ENCODE measurements at places on chromosomes 1 and 21. TPM values are rescaled to one million over a fixed set of nuclear protein-coding genes. Genes with fewer than 3 reads are reported as not detected.

Gene GPR37L1
- polyA plus RNA-seq = not detected

GRCh38 chr1:181160998-181161870 lies 72.7 kb downstream of the IER5 start:
- no peak for DNase-seq

DNA sequence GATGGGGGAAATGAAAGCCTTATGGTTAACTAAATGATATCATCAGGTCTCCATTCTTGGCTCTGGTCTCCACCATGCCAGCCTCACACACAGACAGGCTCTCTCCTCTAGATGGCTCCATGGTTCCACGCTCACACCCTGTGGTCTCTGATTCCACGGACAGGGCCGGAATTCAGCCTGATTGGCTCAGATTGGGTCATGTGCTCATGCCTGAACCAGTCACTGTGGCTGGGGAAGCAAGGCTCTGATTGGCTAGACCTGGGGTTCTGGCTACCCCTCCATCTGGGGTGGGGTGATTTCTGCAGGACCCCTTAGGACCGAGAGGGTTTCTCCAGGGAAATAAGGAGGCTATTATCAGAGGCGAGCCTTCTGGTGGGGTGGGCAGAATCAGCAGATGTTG lies 277.0 kb downstream of the PTPRU start:
- peak; percentile 44 for DNase-seq

- DNase-seq = no peak
Observed at GRCh38 chr1:151529211-151529702, 10.9 kb upstream of the TUFT1 start.

DNA sequence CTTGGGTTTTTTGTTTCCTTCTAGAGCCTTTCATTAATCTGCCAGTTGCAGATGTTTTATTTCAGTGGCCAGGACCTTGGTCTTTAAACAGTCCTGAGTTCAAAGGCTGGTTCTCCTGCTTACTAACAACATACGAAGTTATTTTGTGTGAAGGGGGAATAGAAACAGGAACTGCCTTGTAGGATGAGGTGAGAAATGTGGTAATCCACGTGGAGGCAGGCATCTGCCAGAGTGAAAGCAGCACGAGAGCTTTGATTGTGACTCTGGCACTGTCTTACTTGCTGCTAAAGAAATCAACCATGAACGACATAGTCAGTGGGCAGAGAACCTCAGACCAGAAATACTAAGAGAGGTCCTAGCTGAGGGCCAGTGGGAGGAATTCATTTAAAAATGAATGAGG lies 30.4 kb downstream of the TMEM63A start:
- no peak for DNase-seq

DNA sequence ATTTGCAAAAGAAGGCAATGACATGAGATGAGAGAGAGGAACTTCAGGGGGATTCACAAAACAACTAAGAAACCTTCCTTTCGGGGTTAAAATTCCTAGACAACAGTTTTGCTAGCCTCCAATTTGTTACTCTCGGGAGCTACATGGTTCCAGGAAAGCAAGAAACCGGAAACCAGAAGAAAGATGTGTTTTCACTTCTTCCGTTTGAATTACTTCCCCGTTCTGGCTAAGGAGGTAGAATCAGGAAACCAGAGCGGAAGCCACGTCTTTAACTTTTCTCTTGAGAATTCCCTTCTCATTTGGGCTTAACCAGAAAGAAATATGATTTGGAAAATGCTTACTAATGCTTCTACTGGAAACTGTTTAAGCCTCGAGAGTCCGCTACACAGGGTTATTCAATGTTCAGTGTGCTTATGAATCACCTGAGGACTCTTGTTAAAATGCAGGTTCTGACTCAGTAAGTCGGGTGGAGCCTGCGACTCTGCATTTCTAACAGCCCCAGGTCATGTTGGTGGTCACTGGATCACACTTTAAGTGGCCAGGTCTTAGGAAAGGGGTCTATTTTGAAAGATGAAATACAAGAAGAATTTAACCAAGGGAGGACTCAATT lies 43.5 kb upstream of the MCOLN3 start:
- DNase-seq = no peak

Gene LPAR3
- 0.06 TPM for polyA plus RNA-seq

- DNase-seq = peak; percentile 36
Observed at GRCh38 chr1:4108331-4108730, 208.3 kb upstream of the C1orf174 start.

DNA sequence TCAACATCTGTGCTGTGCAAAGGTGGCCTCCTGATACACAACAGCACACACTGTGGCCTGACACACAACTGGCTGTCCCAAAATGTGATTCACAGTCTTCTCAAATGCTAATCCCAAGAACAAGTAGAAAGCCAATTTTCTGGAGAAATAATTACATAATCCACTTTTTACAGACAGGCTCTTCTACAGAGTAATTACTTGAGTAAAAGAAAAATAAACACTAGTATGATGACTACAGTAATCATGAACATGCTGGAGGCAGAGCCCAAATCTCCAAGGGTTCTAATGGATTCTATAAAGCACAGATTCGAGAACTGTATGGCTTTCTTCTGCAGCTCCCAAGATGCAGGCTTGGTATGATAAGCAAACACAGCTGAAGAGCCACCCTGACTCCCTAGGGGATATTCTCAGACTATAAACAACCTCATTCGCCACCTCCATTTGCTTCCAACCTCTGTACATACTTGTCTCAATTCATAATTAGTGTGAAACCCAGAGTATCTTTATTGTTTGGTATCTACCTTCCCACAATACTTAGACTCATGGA lies 81.9 kb downstream of the SIPA1L2 start:
- DNase-seq = no peak

- no peak for DNase-seq
Observed at GRCh38 chr1:168155910-168156309, 19.2 kb upstream of the GPR161 start.

Gene ECM1
- 2.7 TPM for polyA plus RNA-seq

GRCh38 chr21:36566644-36567043 lies 86.7 kb upstream of the CLDN14 start:
- no peak for DNase-seq

Gene NTRK1
- 0.09 TPM for polyA plus RNA-seq

DNA sequence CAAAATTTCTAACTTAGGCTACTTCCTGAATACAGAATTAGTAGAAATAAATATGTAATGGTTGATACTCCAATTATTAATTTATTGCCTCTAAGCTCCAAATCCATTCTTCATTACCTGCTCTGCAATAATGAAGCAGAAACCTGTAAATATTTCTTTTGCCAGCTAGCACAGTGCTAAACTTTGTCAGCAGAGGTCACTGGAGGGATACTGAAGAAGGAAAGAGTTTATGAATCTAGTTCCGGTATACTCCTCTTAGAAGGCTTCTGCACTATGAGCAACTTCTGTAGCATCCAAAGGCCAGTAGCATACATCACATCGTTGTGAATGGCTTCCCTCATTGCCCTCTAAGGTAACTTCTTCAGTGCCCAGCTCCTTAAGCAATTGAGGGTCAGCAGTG lies 81.0 kb upstream of the LHX8 start:
- no peak for DNase-seq

Gene ABL2
- 2.6 TPM for polyA plus RNA-seq

DNA sequence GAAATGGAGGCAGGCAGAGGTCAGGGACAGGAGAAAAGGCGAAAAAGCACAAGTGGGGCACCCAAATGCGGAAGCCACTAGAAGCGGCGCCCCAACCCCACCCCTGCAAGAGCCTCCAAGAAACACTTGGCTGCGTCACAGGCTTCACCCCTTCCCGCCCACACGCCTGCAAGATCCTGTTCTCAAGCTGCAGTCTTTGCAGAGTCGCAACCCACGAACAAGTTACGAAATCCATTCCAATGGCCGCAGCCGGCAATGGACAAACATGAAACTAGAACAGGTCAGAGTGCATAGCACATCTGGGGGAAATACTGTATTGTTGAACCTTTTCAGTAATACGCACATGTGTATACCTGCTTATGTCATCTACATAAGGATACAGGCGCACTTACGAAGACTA lies 103.6 kb downstream of the PSMG1 start:
- peak; percentile 90 for DNase-seq

Gene SEC16B
- polyA plus RNA-seq = 7.4 TPM

GRCh38 chr1:90325168-90325567 lies 330.3 kb downstream of the ZNF326 start:
- DNase-seq = no peak

- no peak for DNase-seq
Observed at GRCh38 chr1:153735090-153735420, 7.2 kb downstream of the INTS3 start.

- no peak for DNase-seq
Observed at GRCh38 chr1:195466639-195467038, 1141.6 kb downstream of the KCNT2 start.

Gene ST6GALNAC3
- polyA plus RNA-seq = 2.9 TPM

GRCh38 chr1:213698092-213698702 lies 289.6 kb upstream of the PROX1 start:
- DNase-seq = no peak

Gene FCRL1
- polyA plus RNA-seq = 54.5 TPM

DNA sequence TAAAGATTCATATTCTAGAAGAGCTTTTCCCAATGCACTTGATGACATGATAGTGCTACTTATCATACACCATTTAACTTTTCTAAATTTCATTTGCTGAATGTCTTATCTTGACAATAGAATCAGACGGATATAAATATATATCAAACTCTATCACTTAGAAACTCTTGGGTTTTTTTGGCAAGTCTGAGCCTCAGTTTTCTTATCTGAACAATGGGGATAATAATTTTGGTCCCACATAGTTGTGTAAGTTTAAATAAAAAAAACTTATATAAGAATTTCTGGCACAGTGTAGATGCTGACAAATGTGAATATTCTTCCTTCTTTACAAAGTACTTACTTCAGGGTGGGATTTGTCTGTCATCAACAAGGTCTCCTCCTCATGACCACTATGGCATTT lies 21.5 kb upstream of the LEPR start:
- DNase-seq = no peak

- DNase-seq = no peak
Observed at GRCh38 chr1:56844545-56845136, 10.0 kb upstream of the C8A start.

DNA sequence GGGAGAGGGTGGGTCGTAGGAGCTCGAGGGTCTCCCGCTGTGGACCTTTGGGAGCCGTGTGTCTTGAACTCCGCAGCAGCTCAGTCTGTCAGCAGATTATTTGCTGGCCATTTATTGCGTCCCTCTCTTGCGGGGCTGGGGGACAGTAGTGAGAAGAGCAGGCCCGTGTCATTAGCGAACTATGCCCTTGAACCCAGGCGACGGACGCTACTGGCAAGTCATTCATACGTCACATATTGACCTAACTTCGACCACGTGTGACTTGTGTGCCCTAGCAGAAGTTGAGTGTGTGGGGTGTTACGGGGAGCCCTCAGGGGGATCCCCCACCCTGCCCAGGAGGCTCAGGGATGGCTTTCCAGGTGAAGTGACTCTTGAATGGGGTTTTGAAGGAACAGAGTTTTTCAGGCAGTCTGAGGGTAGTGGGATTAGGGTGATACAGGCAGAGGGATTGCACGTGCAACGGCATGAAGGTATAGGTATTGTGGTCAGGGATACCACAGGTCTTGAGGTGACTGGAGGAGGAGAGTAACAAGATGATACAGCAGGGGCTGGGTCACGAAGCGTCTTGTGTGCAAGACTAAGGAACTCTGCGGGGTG lies 13.0 kb downstream of the RCC1 start:
- no peak for DNase-seq

Gene ELF3
- 0.96 TPM for polyA plus RNA-seq

GRCh38 chr1:174114788-174115448 lies 44.4 kb upstream of the RABGAP1L start:
- no peak for DNase-seq

DNA sequence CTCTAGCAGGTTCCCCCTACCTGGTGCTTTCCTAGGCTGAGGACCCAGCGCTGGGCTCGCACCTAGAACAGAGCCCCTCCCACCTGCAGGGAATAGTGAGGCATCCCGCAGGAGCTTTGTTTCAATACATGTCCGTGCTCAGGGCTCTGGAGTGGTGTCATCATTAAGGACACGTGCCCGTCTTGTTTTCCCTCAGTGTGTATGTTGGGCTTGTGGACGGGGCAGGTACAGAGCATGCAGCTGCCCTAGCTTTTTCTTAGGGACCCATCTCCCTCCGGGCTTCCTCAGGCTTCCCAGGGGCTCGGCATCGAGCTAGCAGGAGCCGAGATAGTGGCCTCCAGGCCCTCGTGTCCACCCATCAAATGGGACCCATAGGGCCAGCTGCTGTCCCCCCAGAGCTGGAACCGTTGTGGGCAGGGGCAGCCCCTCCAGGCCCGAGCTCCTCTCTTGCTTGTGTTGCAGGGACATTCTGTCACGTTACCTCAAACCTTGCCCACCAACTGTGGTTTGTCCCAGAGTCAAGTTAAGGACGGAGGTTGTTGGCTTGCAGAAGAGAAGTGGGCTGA lies 3.9 kb downstream of the TMEM201 start:
- peak; percentile 69 for DNase-seq

GRCh38 chr1:178518894-178519293 lies 6.0 kb downstream of the TEX35 start:
- peak; percentile 37 for DNase-seq
